ENCODE measurements at places on chromosomes 7 and 10.

DNA sequence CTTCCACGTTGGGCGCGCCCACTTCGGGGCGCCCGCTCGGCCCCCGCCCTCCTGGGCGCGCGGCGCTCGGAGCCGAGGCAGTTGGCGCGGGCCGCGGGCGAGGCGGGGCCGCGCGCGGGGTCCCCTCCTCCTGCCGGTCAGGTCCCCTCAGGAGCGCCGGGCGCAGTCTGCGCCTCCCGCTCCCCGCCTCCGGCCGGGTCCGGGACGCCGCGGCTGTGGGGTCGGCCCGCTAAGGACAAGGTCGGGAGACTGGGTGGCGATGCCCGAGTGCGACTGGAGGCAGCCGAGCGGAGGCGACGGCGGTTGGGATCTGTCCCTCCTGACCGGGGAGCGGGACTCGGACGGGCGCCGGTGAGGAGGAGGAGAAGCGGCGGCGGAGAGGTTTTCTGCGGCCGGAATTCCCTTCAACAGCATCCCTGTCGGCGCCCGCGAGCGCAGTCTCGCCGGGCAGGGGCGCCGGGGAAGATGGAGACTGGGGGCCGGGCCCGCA, at the start of gene ATRNL1:
TSS of gene ATRNL1 (plus strand) at position 80 of the 490 bp plus-strand sequence. CDS start at position 466, 386 bp downstream.
- peak; percentile 93 for DNase-seq

DNA sequence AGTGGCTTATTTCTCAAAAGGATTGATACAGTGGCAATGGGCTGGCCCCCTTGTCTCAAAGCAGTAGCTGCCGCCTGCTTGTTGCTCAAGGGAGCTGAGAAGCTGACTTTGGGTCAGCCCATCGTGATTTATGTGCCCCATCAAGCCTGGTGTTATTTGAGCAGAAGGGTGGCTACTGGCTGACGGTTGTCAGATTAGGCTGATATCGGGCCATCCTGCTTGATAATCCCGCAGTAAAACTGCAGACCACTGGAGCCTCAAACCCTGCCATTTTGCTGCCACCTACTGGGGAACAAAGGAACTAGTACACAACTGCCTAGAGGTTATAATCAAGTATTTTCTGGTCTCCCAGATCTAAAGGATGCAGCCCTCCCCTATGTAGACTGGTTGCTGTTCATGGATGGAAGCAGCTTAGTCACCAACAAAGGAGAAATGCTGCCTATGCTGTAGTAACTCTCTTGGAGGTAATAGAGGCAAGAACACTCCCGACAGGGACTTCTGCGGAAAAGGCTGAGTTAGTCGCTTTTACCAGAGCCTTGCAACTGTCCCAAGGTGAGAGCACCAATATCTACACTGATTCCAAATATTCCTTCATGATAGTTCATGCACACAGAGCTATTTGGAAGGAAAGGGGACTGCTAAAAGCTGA, 65.9 kb upstream of the ZNF92 start:
- DNase-seq = peak; percentile 92

GRCh38 chr7:25260862-25261494, 32.7 kb upstream of the NPVF start:
- DNase-seq = no peak

DNA sequence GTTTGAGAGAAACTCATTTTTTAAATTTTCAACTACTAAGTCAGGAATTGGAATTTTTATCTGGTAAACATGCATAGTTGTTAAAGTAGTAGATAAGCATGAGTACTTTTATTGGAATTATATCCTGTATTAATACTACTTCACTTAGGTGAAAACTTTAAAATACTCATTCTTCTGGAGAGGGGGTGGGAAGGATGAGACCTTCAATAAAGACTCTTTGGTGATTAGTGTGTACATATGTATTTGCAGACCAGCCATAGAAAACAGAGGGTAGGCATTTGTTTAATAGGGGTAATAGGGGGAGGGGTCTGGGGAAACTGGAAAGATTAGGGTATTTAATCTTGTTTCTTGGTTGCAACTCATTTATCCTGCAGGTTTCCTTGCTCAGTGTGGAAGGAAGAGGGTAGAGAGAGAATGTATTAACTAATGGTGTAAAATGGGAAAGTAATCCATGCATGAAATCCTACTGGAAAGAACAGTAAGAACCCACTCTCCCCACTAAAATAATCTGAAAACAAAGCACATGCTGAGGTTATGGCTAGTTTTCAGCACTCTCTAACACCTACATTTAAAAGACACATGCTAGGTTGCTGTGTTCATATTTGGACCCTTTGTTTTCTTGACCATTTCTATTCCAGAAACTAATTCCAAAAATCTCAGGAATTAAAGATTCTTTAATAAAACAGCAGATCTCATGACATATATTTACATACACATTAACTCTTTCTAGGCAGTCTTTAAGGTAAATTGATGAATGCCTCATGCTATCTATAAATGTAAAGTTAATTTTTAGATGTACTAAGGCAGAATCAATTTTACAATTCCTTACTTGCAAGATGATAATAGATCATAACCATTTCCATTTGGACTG, 6.2 kb upstream of the IGF2BP3 start:
- DNase-seq = no peak

DNA sequence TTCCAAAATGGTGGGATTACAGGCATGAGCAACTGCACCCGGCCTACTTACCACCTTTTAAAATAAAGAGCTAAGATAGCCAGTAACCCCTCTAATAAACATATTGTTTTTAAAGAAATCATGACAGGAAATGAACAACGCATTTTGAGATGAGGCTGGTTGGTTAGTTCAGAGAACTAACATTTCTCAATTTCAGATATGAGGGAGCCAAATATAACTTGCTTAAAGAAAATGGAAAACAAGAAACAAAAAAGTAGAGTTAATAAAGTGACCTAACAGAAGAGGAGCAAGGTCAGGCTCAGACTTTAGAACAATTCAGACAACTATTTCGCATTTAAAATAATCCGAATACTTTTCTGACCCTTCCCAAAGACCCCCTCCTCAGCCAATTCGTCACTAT, 254.9 kb upstream of the PHF14 start:
- DNase-seq = no peak

GRCh38 chr10:113767222-113767621, 15.7 kb downstream of the PLEKHS1 start:
- DNase-seq = no peak

- DNase-seq = no peak
These were observed 522.7 kb downstream of the CNTNAP2 start for GRCh38 chr7:146639291-146639690.

DNA sequence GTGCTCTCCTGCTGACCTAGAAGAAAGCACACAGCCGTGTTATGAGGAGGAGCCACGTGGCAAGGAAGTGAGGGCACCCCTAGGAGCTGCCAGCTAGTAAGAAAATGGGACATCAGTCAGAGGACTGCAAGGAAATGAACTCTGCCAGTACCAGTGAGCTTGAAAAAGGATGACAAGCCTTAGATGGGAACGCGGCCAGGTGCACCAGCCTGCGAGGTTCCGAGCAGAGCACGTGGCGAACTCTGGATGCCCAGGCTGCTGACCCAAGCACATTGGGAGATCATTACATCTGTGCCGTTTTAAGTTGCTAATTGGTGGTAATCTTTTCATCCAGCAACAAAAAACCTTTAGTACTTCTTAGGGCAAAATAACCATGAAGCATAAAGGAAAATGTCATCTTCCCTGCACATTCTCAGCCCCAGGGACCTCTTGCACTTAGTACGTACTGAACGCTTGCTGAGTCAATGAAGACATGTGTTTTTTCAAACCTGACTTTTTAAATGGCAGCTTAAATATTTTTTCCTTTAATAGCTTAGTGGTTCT, 69.4 kb downstream of the AMZ1 start:
- DNase-seq = peak; percentile 52

DNA sequence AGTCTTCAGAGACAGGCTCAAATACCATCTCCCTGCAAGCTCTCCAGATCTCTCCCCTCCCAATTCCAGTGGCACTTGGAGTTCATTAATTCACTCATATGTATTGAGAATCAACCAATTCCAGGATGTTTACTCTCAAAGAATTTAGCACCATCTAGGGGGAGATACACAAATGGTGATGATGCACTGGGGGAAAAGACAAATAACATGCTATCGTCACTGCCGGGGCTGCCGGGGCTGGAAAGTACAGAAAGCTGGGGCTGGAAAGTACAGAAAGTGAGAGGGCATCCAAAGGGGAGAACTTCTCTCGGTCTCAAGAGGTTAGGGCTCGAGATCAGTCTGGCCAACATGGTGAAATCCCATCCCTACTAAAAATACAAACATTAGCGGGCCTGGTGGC, 118.7 kb downstream of the MKX start:
- no peak for DNase-seq

DNA sequence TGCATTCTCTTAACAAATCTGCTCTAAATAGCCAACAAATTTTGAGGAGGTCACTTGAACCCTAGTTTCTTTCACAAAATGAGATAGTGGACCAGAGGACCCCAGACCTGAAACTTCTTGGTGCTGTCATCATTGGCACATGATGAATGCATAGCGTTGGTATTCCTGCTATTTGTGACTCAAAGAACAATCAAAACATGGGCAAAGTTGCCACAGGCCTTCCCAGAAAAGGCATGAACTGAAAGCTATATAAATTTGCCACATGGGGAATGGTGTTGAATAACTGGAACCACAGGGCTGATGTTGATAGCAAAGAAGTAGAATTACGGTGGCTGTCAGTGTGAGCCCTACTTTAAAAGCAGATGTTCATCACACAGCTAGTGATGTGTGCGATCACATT, 219.9 kb upstream of the KMT2E start:
- DNase-seq = no peak

GRCh38 chr7:151717415-151717814, 159.5 kb downstream of the PRKAG2 start:
- DNase-seq = no peak

DNA sequence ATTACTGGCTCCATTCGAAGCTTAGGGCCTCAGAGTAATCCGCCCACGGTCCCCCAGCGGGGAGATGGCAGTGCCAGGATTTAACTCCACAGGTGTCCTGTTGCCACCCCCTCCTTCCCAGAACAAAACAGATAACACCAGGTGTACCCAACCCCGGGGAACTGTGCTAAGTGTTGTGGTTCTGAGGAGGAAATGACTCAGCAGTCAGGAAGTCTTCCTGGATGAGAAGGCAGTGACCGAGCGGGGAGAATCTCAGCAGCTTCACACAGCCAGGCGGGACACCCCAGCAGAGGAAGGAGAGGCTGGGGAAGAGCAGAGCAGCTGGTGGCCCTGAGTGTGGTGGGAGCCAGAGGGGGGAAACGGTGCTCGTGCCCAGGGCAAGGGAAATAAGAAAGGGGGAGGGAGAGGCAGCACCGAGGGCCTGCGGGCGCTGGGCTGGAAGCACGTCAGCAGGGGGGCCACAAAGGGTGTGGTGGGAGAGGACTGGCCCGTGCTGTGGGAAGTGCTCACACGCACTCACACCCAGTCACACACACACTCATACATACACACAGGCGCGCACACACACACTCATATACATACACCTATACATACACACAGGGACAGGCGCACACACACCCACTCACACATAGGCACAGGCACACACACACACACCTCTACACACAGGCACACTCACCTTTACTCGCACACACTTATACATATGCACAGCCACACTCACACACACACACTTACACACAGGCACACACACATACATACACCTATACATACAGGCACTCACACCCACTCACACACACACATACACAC, 59.8 kb upstream of the CHST15 start:
- no peak for DNase-seq

DNA sequence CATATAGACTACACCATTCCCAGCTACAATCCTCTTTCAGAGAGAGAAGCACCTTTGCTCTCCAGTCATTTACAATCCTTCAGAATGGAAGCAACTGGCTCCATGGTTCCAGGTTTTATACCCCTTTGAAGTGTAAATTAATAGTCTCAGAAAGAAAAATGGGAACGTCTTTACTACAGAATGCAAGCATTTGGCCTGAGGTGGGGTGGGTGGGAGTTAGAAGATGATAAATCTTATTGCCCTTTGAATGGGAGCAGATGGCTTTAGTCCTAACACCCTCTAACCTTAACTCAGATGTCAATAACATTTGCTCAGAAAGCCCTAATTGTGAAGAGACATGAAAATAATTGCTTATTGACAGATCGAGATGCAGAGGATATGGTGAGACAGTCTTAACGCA, 84.2 kb upstream of the KCNMA1 start:
- no peak for DNase-seq

GRCh38 chr10:128211064-128211504, 84.9 kb upstream of the MKI67 start:
- DNase-seq = no peak

DNA sequence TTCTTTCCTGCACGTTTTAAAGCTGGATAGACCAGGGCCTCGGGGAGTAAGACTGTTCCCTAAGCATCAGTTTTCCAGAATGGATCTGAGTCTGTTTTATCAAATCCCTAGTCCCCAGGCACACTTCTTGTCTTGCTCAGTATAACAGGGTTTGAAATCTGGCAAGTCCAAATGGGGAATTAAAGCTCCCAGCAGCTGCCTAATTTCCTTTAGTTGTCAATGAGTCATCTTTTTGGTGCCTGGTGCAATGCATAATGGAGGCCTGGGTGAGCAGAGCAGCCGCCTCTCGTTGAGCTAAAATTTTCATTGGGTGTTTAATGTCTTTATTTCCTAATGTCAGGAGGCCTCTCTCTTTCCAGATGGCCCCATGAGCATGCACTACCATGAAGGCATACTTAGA, 87.9 kb downstream of the STRA8 start:
- DNase-seq = peak; percentile 26

- no peak for DNase-seq
These were observed 218.1 kb upstream of the NFE2L3 start for GRCh38 chr7:25933921-25934320.
